Mucosa of descending colon (tissue), 3 donors: ENCODE measurements at places on chromosomes 3 and 15.

GRCh38 chr3:66577426-66578203, 76.8 kb upstream of the LRIG1 start:
- DNase-seq = no peak

GRCh38 chr3:177133860-177134815, 63.1 kb downstream of the TBL1XR1 start:
- DNase-seq = no peak

DNA sequence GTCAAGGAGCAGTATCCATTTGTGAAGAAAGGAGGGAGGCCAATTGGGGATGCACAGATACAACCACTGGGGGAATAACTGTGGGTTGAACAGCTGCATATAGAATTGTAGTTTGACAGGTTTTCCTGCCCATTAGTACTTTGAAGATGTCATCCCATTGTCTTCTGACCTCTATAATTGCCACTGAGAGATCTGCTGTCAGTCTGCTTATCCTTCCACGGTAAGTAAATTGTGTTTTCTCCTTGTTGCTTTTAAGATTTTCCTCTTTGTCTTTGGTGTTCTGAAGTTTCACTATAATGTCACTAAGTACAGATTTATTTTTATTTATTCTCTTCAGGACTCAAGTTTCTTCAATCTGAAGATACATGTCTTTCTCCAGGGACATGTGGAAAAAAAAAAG, 56.6 kb downstream of the MOBP start:
- DNase-seq = no peak

DNA sequence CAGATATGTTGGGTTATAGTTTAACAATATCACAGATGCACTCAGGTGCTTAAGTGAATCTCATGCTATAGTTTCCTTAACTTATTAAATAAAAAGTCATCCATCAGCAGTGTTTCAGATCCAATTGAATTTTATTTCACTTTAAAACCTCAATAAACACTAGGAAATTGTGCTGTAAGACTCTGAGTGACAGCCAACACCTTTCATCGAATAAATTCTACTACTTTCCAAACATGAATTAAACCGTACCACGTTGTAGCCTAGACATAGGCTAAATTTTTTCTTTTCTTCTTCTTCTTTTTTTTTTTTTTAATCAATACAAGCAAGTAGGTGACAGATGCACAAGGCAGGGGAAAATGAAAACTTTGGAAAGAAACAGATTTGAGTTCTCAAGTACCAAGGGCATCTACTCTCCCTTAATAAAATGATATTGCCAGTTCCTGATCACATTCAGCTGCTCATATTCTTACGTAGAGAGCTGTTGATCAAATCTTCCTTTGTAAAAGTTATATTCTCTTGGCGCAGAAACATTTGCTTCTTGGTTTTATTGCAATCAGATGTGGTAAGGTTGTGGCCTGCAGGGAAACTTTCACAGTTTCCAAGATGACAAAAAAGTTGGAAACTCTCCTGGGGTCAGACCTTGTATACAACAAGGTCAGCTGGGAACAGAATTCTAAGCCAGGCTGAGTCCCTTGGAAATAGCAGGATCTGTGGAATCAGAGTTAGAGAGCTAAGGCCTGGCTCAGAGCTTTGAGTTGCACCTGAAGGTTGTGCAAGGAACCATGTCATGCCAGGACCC, 147.7 kb downstream of the CD47 start:
- no peak for DNase-seq

GRCh38 chr3:183844606-183845005, 19.2 kb upstream of the MAP6D1 start:
- DNase-seq = no peak

- no peak for DNase-seq
Measured at GRCh38 chr3:51709675-51710074, 2.8 kb downstream of the GRM2 start.

DNA sequence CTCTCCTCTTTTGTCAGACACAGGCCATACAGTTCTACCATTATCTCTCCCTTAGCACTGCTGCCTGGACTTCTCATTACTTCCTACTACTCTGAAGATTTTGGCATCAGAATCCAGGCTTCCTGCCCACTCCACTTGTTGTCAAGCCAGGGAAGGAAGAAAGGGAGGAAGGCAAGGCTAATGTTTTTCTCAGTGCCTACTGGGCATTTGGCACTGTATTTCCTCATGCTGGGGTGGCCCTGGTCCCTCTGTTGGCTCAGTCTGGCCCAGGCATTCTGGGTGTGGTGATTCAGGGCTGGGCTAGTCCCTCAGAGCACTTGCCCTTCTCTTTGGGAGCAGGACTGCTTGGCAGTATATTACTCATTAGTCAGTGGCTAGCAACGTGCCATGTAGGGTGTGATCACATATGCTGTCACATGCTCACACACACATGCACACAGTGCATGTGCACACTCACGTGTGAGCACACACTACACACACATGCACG, 52.9 kb downstream of the BSN start:
- no peak for DNase-seq

DNA sequence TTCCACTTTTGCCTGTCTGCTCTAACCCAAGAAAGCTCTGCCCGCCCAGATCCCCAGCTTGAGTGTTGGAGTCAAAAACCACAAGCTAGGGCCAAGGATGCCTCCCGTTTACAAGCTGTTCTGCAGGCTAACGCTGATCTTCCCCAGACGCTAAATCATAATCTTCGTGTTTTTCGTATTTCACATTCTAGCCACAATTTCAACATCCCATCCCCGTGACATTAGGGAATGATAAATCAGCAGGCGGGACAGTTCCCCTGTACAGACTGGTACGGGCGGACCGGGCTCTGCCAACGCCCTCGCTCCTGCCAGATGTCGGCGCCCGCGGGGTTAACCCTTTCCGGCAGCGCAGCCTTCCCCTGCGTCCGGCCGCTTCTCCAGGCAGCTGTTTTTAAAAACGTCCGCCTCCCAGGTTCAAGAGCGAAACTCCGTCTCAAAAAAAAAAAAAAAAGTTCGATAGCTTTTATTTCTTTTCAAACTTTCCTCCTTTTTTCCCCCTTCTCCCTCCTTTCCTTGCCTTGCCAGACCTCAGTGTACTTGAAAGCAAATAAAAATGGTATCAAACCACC, 81.0 kb upstream of the BNC1 start:
- no peak for DNase-seq

DNA sequence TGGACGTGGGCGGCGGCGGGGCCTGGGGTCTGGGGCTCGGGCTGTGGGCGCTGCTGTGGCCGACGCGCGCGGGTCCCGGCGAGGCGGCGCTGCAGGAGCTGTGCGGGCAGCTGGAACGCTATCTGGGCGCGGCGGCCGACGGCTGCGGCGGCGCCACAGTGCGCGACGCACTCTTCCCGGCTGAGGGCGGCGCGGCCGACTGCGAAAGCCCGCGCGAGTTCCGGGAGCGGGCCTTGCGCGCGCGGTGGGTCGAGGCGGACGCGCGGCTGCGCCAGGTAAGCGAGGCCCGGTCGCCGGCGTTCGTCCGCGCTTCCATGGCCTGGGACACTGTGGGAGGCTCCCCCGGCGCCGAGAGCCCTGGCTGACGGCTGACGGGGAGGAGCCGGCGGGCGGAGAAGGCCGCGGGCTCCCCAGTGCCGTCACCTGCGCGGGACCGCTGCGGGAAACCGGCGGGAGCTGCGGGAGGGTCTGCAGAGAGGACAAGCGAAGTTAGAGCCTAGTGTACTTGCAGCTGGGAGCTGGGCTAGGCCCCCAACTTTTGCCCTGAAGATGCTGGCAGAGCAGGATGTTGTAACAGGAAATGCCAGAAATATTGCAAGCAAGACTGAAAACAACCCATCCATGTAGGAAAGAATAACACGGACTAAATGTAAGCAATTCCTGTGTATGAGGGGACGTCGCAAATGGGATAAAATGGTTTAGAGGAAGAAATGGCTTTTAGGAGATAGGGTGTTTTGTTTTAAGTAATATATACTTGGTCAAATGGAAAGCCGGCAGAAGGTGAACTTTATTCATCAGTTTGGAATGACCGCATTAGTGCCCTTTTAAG, 847 bp downstream of the WHAMM start:
- DNase-seq = peak; percentile 30

GRCh38 chr3:108590460-108590859, 938 bp downstream of the DZIP3 start:
- DNase-seq = no peak

DNA sequence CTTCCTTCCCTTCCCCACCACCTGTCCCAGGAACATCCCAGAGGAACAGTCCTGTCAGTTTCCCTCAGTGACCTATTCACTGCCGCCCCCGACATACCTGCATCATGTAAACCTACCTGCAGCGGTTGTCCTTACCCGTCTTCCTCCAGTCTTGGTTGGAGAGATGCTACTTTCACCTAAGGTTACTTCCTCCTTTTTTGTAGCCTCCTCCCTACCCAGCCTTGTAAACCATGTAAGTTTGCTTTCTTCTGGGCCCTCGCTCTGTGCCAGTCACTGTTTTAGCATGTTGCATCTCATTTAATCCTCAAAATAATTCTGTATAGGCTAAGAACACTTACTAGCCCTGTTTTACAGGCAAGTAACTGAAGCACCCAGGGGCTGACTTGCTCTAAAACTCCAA, 58.3 kb downstream of the GPR171 start:
- no peak for DNase-seq

DNA sequence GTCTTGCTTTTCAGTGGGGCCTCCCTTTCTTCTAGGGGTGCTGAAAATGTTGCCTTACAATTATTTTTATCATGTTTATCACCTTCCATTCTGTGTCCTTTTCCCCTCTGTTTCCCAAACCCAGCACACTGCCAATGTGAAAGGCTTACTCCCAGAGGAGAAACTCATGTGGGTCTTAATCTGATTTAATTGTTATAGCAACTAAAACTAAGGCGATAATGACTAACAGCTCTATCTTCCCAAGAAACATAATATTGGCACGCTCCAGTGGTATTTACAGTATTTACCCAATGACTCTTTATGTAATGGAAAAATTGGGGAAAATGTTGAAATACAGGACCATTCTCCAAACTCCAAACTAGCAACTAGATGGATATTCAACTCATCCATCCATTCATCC, 58.4 kb downstream of the MESD start:
- DNase-seq = no peak

- DNase-seq = peak; percentile 69
Measured at GRCh38 chr3:25665315-25666280, 891 bp upstream of the TOP2B start.
